ENCODE measurements at places on chromosomes 6 and 20. TPM values are rescaled to one million over a fixed set of nuclear protein-coding genes. Genes with fewer than 3 reads are reported as not detected.

Gene SAMD5
- 4.0 TPM for total RNA-seq

Gene TP53INP2
- total RNA-seq: 7.1 TPM

Gene FABP7
- total RNA-seq: not detected

Gene CST4
- total RNA-seq: not detected

Gene KAT14
- 11.4 TPM for total RNA-seq

Gene STX11
- total RNA-seq: 0.69 TPM

GRCh38 chr20:49470922-49471321, 11.5 kb downstream of the KCNB1 start:
- peaks cover 19% of the 10 kb centered on the region for H3K27me3 ChIP-seq
- no peaks in the 10 kb centered on the region for H3K4me1 ChIP-seq

DNA sequence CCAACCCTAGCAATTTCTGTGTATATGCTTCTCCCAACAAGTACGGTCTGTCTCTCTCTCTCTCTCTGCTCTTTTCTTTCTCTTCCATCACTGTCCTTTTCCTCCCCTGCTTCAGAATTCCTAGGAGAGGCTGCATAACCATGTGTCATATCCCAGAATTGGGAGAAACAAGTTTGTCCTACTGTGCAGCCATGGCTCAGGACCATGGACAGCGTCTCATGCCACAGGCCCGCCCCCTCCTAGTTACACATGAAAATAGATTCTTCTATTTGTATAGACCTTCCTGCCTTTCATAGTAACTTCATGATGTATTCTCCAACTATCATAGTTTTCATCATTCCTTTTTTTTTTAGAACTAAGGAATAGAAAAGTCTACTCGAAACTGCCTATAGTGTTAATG, 98.0 kb downstream of the FNDC1 start:
- peaks cover 24% of the 10 kb centered on the region for H3K27me3 ChIP-seq
- no peak overlapping the region for H3K27ac ChIP-seq
- no peaks in the 10 kb centered on the region for H3K36me3 ChIP-seq
- DNase-seq: no peak
- H3K4me3 ChIP-seq: no peak overlapping the region

DNA sequence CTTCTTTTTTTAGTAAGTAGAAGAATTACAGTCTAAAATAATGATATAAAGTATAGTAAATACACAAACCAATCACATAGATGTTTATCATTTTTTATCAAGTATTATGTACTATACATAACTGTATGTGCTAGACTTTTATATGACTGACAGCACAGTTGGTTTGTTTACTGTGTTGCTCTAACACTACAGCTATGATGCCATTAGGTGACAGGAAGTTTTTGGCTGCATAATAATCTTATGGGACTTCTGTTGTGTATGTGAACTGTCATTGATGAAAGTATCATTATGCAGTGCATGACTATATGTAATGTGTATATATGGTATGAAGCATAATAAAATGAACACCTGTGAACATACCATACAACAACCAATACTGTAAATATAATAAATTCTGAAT, 104.0 kb downstream of the ZFAND3 start:
- H3K36me3 ChIP-seq: no peaks in the 10 kb centered on the region
- no peak overlapping the region for H3K27ac ChIP-seq
- no peaks in the 10 kb centered on the region for H3K27me3 ChIP-seq
- no peaks in the 10 kb centered on the region for H3K4me1 ChIP-seq
- no peak for DNase-seq
- H3K4me3 ChIP-seq: no peak overlapping the region

- DNase-seq: peak; percentile 41
- no peak overlapping the region for H3K4me3 ChIP-seq
- H3K36me3 ChIP-seq: no peaks in the 10 kb centered on the region
- no peaks in the 10 kb centered on the region for H3K27me3 ChIP-seq
- peaks cover 10% of the 10 kb centered on the region for H3K4me1 ChIP-seq
These were observed 42.7 kb upstream of the GCNT2 start for GRCh38 chr6:10478187-10479040.

DNA sequence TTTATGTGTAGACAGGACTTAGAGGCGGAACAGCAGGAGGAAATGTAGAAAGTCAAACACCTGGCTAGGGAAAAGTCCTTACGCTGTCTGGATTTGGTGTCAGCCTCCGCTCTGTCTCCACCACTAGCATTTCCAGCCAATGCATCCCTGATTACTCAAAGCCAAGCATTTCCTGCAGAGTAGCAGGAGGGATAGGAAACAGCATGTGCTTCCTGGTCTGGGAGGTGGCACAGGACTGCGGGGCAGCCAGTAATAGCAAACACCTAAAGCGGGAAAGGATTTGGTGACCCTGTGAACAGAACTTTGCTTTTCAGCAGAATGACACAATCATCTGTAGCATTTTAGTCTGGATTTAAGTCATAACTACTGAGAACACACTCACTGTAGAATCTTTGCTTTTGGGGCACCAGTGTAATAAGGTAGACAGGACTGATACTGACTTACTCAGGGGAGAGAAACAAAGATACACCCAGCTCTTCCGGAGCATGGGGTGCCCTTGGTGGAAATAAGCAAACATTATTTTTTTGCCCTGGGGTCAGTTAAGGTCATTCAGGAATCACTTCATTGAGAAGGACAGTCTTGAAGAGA, 133.3 kb upstream of the AHI1 start:
- no peaks in the 10 kb centered on the region for H3K27me3 ChIP-seq
- H3K4me3 ChIP-seq: no peak overlapping the region
- no peak overlapping the region for H3K27ac ChIP-seq

- DNase-seq: no peak
- no peaks in the 10 kb centered on the region for H3K4me1 ChIP-seq
- H3K4me3 ChIP-seq: no peak overlapping the region
- no peak overlapping the region for H3K27ac ChIP-seq
- H3K36me3 ChIP-seq: no peaks in the 10 kb centered on the region
These were observed 323.9 kb downstream of the LAMA2 start for GRCh38 chr6:129206821-129207220.

DNA sequence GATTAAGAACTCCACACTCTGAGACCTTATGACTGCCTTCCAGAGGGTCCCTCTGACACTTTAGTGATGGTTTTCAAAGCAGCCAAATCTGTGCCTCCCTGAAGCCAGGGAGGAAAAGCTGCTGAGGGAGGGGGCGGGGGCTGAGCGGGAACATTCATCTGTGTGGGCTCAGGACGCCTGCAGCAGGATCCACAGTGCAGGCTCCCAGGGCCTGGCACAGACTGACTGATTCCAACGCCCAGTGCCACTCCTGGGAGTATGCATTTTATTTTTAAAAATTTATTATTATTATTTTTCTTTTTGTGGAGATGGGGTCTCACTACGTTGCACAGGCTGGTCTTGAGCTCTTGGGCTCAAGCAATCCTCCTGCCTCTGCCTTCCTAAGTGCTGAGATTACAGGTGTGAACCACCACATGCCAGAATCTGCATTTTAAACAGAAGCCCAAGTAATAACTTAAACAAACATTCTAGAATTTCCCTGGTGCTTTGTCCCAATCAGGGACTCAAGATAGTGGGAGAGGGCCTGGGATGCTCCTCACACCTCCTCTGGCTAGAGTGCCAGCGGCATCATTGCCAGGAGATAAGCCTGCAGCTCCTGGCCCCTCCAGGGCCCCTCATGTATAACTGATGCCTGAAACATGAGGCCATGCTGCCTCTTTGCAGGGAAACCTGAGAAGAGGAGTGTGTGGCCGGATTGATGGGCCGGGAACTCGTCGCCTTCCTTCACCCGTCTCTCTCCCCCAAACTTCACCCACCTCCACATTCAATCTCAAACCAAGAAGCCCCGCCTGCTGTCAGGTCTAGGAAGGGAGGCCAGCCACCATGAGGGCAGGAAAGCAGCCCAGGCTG, 438 bp upstream of the TMC2 start:
- H3K27ac ChIP-seq: no peak overlapping the region
- H3K27me3 ChIP-seq: peaks cover 15% of the 10 kb centered on the region
- H3K36me3 ChIP-seq: no peaks in the 10 kb centered on the region
- no peak for DNase-seq

GRCh38 chr6:3723966-3724365, 27.5 kb downstream of the PXDC1 start:
- H3K4me1 ChIP-seq: peaks cover 3% of the 10 kb centered on the region
- H3K4me3 ChIP-seq: no peak overlapping the region
- H3K27me3 ChIP-seq: no peaks in the 10 kb centered on the region

GRCh38 chr6:30135757-30136156, at the start of gene TRIM40:
Gene TRIM40, plus strand, starts transcription at chr6:30136140. Its CDS starts 897 bp downstream, at chr6:30137037.
- H3K4me3 ChIP-seq: no peak within 1 kb of the TSS
- H3K27me3 ChIP-seq: no peaks in the 10 kb centered on the region
- H3K36me3 ChIP-seq: no peaks in the 10 kb centered on the region
- no peak within 1 kb of the TSS for H3K27ac ChIP-seq
- DNase-seq: no peak
- H3K4me1 ChIP-seq: peaks cover 7% of the 10 kb centered on the region

- H3K27me3 ChIP-seq: no peaks in the 10 kb centered on the region
- no peaks in the 10 kb centered on the region for H3K36me3 ChIP-seq
- DNase-seq: no peak
- no peaks in the 10 kb centered on the region for H3K4me1 ChIP-seq
These were observed 6.3 kb downstream of the SGK2 start for GRCh38 chr20:43564993-43565757.

DNA sequence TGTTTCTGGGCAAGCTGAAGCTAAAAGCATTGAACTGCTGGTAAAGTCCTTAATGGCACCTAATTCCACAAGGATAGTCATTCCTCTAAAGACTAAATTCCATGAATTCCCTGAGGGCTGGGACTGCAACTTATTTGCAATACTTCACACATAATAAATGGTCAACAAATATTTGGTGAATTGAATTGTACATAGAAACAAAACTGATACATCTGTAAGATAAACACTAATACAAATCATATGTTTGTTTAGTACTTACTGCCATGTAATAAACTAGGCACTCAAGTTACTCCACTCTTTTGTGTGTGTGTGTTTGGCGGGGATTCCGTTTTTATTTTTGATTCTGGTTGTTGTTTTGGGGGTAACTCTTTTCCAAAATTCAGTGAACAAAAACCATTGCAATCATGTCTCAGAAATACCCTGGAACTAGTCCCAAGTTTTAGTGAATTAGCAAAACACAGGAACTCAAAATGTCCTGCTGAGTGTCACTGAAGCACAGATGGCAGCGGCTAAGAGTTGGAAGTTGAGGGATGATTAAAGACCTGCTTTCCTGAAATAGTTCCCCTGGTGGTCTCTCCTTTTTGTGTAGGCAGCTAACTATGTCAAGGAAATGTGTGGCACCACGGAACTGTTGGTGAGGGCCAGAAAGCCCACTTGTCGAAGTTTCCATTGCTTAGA, 74.8 kb upstream of the SNRPB2 start:
- H3K36me3 ChIP-seq: no peaks in the 10 kb centered on the region
- H3K4me3 ChIP-seq: no peak overlapping the region
- peaks cover 23% of the 10 kb centered on the region for H3K27me3 ChIP-seq
- no peak overlapping the region for H3K27ac ChIP-seq
- no peaks in the 10 kb centered on the region for H3K4me1 ChIP-seq
- no peak for DNase-seq

GRCh38 chr6:138931660-138932059, 56.4 kb downstream of the REPS1 start:
- H3K27me3 ChIP-seq: no peaks in the 10 kb centered on the region
- peaks cover 16% of the 10 kb centered on the region for H3K36me3 ChIP-seq
- H3K27ac ChIP-seq: no peak overlapping the region
- no peak overlapping the region for H3K4me3 ChIP-seq

DNA sequence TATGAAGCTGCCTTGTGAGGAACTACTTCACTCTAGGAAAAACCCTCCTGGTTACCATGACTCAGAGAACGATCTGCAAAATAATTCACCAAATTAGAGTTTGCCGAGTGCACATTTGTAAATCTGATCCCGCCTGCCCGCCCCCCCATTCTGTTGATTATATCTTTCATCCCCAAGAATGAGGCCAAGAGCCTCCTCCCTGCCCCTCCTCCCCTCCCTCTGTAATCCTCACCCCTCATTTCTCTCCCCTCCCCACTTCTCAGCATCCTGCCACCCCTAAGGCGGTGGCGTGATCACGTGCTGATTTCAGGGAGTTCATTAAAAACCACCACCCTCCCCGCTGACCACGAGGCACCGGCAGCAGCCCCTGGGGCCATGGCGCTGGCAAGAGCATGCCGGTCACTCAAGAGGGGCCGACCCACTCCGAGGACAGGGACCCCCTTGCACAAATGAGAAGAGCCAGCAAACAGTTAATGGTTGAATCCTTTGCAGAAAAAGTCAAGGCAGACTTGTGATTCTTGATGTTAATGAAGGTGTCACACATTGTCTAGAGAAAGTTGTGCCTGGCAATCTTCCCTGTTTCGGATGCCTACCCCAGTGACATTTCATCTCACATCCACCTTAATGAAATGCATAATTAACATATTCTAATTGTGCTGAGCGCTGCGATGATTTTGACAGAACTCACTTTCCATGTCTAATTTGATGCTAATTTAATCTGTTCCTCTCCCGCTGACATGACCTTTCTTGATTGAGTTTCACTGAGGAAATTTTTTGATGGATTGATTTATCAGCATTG, 247.9 kb downstream of the ZNF217 start:
- H3K27ac ChIP-seq: no peak overlapping the region
- peaks cover 9% of the 10 kb centered on the region for H3K27me3 ChIP-seq
- no peak overlapping the region for H3K4me3 ChIP-seq
- DNase-seq: no peak
- peaks cover 3% of the 10 kb centered on the region for H3K4me1 ChIP-seq

All from HCT116 (cell line).